Dorsolateral prefrontal cortex (tissue), 122 donors: ENCODE measurements at places on chromosomes 16 and 17.

- DNase-seq, result no peak
Observed at GRCh38 chr17:27595208-27595607, 35.8 kb upstream of the LGALS9 start.

DNA sequence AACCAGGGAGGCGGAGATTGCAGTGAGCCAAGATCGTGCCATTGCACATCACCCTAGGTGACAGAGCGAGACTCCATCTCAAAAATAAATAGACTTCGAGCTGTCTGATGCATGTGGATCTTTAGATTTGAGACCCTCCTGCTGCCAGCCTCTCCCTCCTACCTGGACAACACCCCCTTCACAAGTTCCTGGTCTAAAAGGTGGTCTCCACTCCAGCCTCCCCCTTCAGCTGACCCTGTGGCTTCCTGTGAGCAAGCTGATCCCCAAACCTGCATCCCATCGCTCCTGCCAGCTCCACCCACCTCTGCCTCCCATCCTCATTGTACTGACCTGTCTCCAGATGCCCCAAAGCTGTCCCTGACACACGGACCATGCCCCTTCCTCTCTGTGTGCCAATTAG lies 27.1 kb upstream of the FAAP100 start:
- DNase-seq, result no peak

- DNase-seq, result no peak
Observed at GRCh38 chr16:4677390-4677789, 16.0 kb upstream of the NUDT16L1 start.

DNA sequence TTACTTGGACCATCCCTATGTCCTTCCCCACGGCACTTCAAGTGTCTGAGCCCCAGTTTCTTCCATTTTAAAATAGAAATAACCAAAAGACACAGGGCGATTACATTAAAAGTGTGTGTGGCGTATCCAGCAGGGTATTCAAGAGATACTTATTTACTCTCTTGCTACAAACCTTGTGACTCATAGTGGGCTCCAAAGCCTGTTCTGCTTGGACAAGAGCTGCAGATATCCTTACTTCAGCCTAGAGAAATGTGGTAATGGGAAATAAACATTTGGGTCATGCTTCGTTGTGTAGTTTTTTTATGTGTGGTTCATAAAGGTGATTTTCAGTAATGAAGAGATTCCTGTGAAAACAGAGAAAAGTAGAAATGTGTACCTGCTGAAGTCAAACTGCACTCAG lies 288.9 kb upstream of the CDH11 start:
- DNase-seq, result no peak

GRCh38 chr17:3885970-3886369 lies 6.9 kb downstream of the CAMKK1 start:
- DNase-seq, result no peak
